ENCODE measurements at places on chromosomes 4 and X.

- no peak for DNase-seq
Measured at GRCh38 chr4:40238008-40238699, 41.3 kb downstream of the RHOH start.

- no peak for DNase-seq
Measured at GRCh38 chrX:130878350-130879341, 24.4 kb downstream of the ENOX2 start.

DNA sequence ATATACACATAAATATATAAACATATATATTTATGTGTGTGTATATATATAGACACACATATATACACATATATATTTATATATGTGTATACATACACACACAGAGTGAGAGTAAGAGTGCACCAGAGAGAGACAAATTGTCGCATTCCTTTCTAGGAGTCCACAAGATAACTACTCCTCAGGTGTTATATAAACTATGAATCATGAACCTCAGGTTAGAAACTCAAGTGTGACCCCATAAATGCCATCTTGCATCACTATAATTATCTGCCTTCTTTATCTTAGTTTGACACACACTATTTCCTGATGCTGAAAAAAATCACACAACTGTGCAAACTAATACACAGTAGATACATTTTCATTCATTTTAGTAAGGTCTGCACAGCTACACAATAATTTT lies 135.2 kb downstream of the PPARGC1A start:
- DNase-seq: no peak

- no peak for DNase-seq
Measured at GRCh38 chr4:7217474-7218321, 25.4 kb downstream of the SORCS2 start.

DNA sequence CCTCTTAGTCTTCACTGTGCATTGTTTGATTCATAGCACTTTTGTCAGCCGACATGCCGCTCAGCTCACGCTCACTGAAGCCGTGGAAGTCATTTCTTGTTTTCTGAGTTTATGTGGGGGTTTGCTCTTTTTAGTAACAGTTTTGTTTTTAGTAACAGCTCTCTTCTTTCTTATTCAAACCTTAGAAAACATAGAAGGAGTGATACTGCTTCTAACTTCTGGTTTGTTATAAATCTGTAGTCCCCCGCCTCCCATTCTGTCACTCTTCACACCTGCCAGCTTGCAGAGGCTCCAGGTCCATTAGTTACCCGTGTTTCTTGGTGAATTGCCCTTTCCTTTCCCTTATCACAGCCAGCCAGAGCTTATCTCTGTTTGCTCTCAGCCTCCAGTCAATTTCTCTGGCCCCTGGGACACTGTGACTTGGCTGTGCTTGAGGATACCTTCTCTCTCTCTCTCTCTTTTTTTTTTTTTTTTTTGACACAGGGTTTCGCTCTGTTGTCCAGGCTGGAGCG lies 50.5 kb downstream of the GRK4 start:
- DNase-seq: no peak

GRCh38 chr4:163587867-163588266 lies 93.4 kb downstream of the TMA16 start:
- no peak for DNase-seq

DNA sequence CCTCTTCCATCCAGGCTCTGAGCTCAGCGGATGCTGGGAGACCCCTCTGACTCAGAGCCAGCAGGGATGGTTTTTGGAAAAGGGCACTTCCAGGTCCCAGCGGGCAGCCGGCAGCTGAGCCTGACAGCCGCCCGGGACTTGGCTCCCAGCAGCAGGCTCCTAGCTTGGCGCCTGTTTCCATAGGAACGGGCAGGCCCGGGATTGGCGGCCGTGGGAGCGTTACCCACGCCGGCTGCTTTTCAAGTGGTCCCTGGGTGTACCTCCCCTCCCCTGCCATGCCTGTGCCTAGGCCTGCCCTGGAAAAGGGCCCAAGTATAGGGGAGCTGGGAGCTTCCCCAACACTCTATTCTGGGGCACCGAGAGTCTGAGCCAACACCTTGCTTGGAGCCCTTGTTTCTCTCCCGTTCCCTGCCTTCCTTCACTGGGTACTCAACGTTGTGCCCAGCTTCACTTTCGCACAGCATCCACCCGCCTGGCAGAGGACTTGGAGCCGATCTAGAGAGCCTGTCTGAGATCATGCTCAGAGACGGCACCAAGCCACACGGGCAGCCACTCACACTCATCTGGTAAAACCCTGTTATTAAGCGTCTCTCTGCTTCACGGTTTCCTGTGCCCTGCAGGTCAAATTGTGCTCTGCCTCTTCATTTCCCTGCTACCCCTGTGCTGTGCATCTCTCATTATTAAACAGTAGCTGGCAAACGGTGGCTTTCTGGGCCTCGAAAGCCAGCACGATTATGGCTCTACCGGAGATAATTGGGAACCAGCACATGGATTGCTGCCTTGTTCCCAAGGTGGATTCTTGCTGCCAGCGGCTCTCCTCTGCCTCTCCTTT lies 521.5 kb downstream of the BCOR start:
- no peak for DNase-seq

- no peak for DNase-seq
Measured at GRCh38 chrX:30513284-30513683, 64.3 kb downstream of the TASL start.

DNA sequence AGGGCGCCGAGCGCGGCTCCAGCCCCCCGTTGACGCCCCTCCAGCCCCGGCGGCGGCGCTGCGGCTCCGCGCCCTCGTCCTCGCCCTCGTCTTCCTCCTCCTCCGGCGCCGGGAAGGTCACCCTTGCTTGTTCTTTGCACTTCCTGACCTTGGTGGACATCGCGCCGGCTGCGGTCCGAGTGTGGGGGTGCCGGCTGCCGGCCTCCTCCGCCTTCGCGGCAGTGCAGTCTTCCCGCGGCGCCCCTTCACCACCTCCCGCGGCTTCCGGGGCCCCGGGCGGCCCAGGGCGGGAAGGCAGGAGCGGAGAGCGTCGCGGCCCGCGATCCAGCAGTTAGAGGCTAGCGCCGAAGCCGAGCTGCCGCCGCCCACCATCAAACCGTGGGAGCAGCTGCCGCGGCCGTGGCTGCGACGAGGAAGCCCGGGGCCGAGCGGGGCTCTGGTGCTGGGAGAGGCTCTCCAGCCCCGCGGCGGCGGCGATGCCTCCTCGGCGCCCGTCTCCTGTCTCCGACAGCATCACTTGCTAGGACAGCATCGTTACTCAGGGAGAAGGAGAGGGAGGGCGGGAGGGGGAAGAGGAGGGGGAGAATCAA lies at the start of gene TRPC3:
Gene TRPC3, minus strand, starts transcription at position 540 of the 590 bp plus-strand sequence. Its CDS starts 380 bp downstream, at position 160.
- DNase-seq: no peak

DNA sequence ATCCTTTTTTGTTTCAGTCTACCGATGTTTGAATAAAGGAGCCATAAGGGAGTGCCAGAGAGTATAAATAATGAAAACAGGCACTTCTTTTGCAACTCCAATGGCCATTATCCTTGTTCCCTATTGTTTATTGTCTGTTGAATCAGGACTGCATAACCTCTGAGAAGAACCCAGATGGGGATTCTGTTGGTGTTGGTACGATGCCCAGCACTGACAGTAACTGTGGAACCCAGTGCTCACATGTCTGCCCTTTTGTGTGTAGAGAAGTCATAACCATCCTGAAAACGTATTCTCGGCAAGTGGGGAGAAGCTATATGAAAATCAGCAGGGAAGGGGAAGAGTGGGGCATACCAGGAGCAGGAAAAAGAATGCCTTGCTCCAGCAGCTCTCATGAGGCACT lies 195.1 kb upstream of the EDNRA start:
- no peak for DNase-seq

- no peak for DNase-seq
Measured at GRCh38 chr4:127604949-127605709, 27.6 kb upstream of the INTU start.

- no peak for DNase-seq
Measured at GRCh38 chrX:40012039-40012867, 85.5 kb downstream of the BCOR start.

DNA sequence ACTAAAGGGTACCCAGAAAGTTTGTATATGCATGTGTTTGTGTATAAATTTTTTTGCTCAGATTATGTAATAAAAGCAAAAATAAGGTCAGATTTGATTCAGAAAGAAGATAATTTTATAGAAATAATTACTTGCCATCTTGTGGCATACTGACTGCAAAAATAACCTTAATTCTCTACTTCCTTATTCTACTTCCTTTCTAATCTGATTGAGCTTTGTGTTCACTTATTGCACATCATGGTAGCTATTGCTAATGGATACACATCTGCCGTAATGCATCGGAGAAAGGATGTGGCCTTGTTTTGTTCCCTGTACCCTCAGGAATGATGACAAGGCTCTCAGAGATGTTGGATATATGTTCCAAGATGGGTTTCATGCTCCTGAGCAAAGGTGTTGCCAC lies 10.5 kb upstream of the GNPDA2 start:
- DNase-seq: no peak

- DNase-seq: no peak
Measured at GRCh38 chr4:173410079-173410478, 11.2 kb upstream of the SCRG1 start.

DNA sequence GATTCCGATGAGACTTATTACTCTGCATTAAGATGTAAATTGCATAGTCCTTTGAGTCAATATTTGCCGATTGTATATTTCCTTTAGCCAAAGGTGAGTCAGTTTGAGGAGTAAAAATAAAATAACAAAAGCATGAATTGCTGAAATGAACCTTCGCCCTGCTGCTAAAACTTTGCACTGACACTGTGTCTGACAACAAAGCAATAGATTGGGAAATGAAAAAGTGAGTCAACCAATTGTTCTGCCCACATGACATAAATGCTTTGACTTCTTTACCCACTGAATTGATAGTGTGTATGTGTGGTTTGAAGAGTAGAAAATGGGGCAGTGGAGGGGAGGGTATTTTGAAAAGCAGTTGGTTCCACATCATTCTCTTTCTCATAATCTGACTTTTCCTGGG lies 88.4 kb upstream of the AFF2 start:
- no peak for DNase-seq

DNA sequence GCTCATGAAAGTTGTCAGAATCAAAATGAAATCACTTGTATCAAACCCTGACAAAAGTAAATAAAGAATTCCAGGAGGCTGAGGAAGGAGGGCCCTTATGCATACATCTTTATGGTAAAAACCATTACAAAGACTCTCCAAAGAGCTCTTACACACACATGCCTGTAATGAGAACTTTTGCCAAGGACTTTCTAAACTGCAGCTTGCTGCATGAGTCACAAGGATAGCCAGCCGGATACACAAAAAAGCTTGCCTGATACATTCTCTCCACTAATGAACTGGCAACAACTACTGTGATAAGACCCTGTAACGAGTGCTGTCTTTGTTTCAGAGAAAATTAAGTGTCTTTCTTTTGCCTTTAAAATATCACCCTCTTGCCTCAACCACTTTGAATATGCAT lies 618.1 kb downstream of the PPP4R3C start:
- DNase-seq: no peak

DNA sequence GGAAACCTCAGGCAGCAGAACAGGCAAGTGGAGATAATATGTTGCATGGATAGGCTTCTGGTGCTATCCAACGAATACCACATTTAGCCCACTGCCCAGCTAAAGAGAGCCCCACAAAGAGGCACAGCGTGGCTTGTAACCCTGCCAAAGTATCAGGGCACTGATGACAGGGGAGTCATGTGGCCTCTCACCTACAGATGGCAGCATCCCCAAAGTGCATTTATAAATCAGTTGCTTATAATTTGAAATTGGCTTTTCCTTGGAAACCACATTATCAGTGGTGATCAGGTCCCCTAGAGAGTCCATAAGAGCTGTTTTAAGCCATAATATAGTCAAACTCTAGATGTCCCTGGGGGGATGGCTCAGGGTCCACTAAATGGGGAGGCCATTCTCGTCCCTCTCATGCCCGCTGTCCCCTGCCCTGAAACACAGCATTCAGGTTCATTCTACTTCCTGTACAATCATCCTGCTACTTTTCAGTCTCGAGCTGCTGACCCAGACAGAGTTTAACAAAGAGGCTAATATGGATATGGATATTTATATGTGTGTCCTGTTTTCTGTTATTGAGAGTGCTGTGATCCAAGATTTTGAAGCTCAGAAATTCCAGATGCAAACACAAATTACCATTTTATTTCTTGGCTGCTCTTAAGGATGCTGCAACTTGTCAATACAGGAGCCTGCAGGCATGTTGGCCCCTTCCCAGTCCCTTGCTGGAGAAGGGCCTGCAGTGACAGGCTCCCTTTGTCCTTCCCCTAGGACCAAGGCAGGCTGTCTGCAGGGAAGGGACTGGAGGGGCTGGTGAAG lies 28.5 kb downstream of the SRPX start:
- no peak for DNase-seq

- DNase-seq: no peak
Measured at GRCh38 chr4:84085986-84086385, 413.1 kb downstream of the NKX6-1 start.

- no peak for DNase-seq
Measured at GRCh38 chr4:86769794-86770193, 79.4 kb downstream of the SLC10A6 start.

DNA sequence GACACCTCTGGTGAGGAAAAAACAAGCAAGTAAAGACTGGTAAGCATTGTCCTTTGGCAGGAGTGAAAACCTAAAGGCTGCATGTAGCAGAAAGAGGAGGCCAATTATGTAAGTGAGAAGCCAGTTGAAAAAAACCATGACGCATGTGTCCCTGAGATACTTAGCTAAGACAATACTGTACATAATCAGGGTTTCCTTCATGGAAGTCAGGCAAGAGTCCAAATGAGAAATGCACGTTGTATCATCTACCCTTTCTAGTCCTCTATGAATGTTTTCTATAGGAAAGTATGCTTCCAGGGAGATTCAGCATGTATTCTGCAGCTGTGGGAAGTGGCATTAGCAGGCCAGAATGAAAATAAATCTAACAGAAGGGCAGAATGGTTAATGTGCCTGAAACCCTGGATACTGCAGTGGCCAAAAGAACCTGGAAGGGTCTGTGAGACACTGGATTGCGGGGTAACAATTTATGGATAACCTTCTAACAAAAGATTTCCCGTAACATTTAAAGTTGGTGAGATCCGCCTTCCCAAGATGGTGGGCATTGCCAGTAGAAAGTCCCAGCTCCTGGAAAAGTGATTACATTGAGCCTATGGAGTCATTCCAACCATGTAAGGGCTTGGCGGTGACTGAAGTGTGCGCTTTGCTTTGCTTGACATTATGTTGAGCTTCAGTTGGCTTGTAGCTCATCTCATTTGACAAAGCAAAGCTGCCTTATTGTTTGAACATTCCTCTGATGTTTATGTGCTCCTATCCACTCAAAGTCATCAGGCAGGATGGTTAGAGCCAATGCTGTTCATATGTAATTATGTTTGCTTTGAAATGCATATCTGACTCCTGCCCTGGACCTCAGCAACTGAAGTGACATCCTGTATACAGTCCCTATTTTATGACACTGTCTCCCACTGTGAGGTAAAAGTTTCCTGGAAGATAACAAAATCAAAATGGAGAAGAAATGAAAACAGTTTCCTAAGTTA lies 200.4 kb downstream of the ARHGAP24 start:
- no peak for DNase-seq

- DNase-seq: no peak
Measured at GRCh38 chr4:53779025-53779424, 187.7 kb upstream of the LNX1 start.

DNA sequence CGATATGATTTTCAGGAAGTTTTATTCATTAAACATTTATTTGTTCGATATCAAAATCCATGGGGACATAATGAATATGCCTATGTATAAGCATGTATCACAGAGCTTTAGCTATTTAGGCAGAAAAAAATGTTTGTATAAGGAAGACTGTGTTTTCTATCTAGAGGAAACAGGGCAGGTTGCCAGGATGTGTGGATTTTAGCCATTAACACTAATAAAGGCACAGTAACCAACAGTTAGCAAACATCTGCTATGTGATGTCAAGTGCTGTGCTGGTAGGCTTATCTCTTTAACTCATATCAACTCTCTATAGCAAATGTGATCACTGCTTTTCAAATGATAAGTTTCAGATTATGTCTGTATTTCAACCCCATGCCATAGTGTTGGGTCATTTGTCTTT lies 708.9 kb upstream of the HS3ST1 start:
- DNase-seq: no peak
